ENCODE measurements at places on chromosomes 1 and 21.

- DNase-seq, result no peak
These were observed 483 bp downstream of the CHML start for GRCh38 chr1:241639623-241640148.

- DNase-seq, result no peak
These were observed 1762.1 kb downstream of the BRINP3 start for GRCh38 chr1:188715566-188715965.

- DNase-seq, result no peak
These were observed 36.2 kb downstream of the CACHD1 start for GRCh38 chr1:64505944-64506655.

GRCh38 chr1:17348593-17349234 is 23.3 kb upstream of the PADI6 start:
- no peak for DNase-seq

DNA sequence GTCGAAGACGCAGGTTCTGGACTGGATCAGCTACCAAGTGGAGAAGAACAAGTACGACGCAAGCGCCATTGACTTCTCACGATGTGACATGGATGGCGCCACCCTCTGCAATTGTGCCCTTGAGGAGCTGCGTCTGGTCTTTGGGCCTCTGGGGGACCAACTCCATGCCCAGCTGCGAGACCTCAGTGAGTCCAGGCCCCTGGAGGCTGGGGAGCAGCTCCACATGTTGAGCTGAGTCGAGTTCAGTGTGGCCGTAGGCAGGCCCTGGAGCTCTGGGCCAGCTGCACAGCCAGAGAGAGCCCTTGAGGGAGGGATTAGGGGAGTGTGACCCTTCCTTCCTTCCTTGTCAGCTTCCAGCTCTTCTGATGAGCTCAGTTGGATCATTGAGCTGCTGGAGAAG is 1.6 kb downstream of the ELF3 start:
- no peak for DNase-seq

DNA sequence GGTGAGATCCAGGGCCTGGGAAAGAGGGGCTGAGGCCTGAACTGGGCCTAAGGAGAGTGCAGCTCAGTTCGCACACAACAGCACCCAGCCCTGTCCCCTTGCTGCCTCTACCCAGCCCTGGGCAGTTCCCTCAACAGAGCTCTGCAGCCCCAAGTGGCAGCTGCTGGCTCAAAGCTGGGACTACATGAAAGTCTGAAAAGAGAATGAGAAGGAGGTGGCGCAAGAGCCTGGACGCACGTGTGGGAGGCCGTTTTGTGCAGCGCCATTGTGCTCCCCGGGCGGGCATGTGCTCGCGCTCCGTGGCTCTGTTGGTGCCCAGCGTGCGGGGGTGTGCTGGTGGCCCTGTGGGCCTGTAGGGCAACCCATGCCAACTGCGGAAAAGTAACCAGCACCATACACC is 10.3 kb downstream of the GPR37L1 start:
- no peak for DNase-seq

DNA sequence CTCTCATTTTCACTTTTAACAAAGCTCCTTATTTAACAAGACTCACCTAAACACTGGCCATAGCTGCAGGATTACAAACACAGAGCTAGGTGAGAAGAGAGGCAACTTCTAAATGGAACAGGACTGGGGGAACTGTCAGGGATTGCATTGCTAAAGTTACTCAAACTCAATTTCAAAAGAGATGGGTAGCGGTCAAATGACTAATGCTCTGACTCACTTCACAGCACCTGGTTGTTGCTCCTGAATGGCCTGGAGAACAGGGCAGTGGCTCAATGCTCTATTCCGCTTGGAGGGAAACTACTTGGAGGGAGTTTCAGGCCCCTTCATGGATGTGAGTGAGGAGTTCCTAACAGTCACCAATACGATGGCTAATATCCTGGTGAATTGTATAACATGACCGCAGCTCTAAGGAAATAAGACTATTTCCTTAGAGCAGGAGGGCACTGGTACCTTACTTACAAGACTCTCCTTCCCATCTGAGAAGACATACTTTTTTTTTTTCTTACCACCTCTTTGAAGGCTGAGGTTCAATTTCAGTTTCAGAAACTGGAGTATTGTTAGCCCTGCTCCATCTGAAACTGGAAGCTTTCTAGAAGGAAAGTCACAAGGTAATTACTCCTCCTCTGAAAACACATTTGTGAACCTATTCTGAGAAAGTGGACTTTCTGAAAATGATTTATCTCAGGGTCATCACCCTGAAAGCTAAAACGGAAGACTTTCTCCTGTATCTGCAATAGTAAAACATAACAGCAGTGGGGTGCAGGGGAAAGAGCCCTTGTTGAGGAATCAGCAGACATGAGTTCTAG is 9.5 kb downstream of the DPT start:
- DNase-seq, result no peak

All from iPS DF 19.7 (cell line).